ENCODE measurements at places on chromosomes 5 and 9. TPM values are rescaled to one million over a fixed set of nuclear protein-coding genes. Genes with fewer than 3 reads are reported as not detected.
A peak's percentile ranks its signal among the peaks of the same experiment; 100 is the strongest.

GRCh38 chr9:22203371-22204138 lies 194.4 kb upstream of the CDKN2B start:
- no peak for DNase-seq

DNA sequence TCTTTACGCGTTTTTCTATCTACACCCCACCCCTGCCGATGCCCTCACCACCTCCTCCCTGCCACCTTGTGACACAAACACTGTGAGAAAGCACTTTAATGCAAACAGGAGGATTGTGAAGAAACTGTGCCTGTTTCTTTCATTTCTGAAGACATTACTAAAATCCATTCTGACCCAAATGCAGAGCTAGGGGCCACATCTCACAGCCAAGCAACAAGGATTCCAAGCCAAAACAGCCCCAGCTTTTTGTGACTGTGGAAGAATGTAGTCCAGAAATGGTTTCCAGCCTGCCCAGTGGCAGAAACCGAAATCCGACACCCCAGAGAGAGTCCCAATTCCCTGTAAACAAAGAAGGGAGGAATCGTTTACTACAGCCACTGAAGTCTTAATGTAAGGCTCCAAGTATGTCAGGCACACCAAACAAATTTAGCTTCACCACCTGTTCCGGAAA lies 190.9 kb downstream of the TTC39B start:
- DNase-seq: no peak

DNA sequence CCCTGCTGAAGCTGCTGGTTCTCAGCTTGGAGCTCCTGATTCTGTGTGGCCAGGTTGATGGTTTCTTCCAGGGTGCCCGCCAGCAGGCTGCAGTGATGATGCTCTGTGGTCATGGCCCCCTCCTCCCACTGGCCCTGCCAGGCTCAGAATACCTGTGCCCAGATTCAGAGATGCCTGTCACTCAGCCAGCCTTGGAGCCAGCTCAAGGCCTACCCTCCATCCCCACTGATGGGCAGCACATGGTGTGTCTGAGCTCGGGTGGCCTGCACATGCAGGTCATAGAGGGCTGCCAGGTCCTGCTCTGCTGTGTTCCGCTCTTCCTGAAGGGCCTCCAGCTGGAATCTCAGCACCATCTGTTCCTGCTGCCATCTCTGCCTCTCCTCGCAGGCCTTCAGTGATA lies 5.4 kb downstream of the SLC35A4 start:
- DNase-seq: no peak

DNA sequence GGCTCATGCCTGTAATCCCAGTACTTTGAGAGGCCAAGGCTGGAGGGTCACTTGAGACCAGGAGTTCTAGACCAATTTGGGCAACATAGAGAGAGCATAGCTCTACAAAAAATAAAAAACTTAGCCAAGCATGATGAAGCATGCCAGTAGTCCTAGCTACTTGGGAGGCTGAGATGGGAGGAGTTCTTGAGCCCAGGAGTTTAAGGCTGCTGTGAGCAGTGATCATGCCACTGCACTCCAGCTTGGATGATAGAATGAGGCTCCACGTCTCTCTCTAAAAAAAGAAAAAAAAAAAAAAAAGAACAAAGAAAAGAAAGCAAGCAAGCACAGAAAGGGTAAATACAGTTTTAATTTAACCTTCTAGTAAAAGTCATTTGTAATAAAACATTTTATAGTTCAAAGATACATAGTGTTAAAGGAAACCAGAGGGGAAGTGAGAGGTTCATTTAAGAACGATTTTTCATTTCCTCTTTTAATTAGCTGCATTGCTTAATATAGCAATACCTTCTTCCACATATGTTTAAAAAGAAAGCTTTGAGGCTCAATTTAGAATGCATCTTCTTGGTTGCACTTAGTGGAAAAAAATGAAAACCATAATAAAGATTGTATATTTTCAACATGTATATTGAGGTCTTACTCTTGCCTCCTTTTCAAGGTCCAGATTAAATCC lies 14.9 kb downstream of the GAPT start:
- DNase-seq: no peak

GRCh38 chr9:88746029-88746742 lies 211.2 kb downstream of the NXNL2 start:
- peak; percentile 74 for DNase-seq

- DNase-seq: no peak
These were observed 292.6 kb upstream of the DAB2 start for GRCh38 chr5:39717176-39717897.

DNA sequence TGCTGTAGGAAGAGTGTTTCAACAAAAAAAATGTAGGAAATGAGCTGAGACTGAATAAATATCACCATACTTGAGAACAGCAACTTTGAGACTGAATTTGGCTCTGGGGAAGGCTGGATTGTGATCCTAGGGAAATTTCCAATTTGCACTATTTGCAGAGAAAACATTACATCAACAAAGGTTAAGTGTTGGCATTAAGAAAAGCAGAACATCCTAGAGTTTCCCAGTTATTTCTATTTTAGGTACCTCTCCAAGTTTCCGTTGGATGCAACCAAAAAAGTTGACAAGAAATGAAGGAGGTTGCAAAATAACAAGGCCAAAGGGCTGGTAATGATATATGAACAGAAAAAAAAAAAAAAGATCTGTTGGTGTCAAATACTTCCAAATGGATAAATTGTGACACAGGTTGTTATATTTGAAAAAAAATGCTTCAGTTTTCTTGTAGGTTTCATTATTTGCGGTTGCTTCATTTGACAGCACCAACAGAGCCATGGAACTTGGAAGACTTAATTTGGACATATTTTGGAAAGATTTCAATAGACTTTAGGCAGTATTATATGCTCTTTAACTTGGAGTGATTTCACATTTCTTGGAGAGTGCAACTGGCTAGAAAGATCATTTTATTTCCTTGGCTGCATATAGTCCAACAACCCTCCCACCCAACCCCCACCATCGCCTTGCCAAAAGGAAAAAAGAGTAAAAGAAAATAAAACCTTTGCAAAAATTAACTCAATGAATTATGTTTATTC lies 230.8 kb downstream of the ZNF608 start:
- no peak for DNase-seq

DNA sequence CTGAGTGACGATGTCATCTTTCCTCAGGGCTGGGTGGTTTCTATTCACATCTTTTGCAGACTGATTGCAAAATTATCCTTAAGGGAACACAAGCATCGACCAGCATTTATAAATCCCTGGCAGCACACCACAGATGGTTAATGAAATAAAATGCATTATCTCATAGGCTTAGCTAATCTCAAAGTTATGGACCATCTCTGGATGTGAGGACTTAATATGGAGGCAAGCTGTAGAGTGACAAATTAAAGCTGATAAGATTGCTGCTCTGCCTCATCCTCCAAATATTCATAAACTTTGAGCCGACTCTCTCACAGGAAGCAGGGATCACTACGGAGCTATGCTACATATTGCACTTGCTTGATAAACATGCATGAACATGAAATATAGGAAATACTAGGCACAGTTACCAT lies 663.2 kb upstream of the RGMB start:
- no peak for DNase-seq

GRCh38 chr5:77791356-77791755 lies 15.2 kb upstream of the TBCA start:
- DNase-seq: no peak

GRCh38 chr5:61910771-61911170 lies 395.2 kb upstream of the KIF2A start:
- no peak for DNase-seq

GRCh38 chr5:39691993-39692392 lies 267.2 kb upstream of the DAB2 start:
- no peak for DNase-seq

DNA sequence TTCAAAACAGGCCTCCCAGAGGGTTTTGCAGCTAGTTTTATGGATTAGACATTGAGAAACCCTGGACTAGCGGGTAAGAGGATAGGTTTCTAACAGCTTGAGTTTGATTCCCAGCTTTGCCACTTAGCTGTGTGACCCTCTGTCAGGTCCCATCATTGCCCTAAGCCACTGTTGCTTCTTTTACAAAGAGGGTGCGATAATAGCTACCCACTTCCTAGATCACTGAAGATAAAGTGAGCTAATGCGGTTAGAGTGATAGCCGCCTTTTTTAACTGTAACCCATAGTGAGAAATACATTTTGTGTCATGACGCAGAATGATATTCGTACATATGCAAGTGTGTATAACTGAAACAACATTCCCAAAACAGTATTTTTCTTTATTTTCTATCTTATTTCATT lies 40.3 kb downstream of the CSF1R start:
- no peak for DNase-seq

GRCh38 chr5:134090522-134090921 lies 24.0 kb upstream of the TCF7 start:
- no peak for DNase-seq

DNA sequence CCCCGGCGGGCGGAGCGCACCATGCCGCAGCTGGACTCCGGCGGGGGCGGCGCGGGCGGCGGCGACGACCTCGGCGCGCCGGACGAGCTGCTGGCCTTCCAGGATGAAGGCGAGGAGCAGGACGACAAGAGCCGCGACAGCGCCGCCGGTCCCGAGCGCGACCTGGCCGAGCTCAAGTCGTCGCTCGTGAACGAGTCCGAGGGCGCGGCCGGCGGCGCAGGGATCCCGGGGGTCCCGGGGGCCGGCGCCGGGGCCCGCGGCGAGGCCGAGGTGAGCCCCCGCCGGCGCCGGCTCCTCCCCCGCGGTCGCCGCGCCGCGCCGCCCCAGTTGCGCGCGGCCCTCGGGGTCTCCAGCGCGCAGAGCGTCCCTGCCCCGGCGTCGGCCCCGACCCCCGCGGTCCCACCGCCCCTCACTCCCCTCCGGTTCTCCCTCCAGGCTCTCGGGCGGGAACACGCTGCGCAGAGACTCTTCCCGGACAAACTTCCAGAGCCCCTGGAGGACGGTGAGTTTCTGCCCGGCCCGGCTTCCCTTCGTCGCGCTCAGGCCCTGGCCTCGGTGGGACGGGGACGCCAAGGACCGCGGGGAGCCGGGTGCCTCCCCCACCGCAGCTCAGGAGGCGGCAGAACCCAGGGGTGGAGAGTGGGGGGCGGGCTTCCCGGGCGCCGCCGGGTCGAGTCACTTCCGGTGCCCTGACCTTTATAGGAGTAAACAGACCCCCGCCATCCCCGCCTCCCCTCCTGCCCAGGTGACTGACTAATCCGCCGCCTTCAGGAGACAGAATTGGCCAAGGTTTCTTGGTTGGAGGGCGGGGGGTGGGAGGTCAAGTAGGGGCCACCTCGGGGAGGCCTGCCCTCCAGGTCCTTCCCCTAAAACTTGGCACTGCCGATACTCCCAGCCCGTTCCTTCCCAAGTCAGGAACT lies 665 bp downstream of the TCF7 start:
- DNase-seq: no peak

DNA sequence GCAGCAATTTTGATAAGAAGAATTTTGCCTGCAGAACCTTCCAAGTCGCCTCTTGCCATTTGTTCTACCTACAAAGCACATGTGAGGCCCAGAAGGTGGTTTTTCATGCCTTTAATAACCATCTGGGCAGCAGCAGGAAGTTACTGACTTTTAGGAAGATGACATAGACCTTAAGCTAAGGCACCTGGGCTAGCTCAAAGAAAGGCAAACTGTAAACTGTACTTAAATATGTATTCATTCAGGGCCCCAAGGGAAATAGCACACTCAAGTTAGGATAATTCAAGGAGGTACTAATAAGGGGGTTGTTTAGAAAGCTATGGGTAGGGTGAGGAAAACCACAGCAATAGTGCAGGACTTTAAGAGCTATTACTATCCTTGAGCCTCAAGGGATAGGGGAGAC lies 57.3 kb upstream of the HSPB3 start:
- no peak for DNase-seq

- no peak for DNase-seq
These were observed 166.3 kb downstream of the RORB start for GRCh38 chr9:74663439-74663838.

- DNase-seq: no peak
These were observed 265.3 kb downstream of the KCTD16 start for GRCh38 chr5:144436007-144436406.

DNA sequence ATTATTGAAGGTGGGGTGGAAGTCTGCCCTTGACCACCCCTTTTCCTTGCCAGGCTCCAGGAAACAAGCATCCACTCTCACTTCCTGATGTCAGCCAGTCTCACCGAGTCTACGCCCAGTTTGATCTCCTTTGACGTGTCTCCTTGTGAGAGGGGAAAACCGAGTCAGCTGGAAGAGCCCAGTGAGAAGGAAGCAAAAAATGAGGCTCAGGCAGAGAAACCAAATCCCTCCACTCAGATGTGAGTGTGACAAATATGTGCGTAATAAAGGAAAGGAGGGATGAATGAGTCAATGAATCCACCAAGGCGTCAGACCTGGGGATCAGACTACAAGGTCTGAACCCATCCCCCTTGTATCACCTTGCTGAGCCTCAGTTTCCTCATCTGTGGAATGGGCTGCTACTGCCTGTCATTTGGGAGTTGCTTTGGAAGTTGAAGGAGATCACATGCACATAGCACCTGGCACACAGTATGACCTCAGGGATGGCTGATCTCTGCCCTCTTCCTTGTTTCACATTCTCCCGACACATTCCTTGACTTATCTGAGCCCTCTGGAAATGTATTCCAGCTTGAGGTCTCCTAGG lies 61.3 kb upstream of the XPA start:
- no peak for DNase-seq

DNA sequence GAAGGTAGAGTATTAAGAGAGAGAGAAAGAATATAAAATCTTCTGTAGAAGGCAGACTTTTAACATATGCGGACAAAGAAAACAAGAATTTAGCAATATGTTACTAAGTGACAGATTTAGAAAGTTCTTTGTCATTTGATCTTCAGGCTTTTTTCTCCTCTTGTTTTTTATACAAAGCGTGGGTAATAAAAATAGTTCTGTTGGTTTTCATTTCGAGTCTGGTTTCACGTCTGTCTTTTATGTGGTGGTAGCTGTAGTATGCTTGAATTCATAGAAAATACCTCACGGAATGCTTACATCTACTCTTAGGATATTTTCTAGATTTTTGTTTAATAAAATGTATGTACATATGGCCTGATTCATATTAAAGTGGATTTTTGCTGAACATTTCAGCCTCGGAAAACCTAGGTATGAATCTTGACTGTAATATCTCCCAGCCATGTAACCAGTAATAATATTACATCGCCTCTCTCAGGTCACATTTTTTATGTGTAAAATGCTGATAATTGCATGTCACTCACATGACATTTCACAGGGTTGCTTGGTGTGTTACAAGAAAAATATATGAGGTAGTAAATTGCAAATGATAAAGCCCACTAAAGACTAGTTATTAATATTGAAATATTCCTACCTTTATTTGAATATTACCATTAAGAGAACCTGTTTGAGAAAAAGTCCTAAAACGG lies 72.5 kb upstream of the TAF11L2 start:
- no peak for DNase-seq

GRCh38 chr5:172694061-172694460 lies 53.0 kb downstream of the NEURL1B start:
- DNase-seq: no peak

- no peak for DNase-seq
These were observed 94.4 kb upstream of the IER5L start for GRCh38 chr9:129272348-129273025.

GRCh38 chr5:156819967-156820581 lies 30.0 kb upstream of the PPP1R2B start:
- DNase-seq: no peak

- DNase-seq: no peak
These were observed 55.8 kb downstream of the ANXA2R start for GRCh38 chr5:42984307-42984706.

- DNase-seq: peak; percentile 52
These were observed 213.6 kb upstream of the KCNN2 start for GRCh38 chr5:114148253-114148652.

Gene NUDT12
- 11.2 TPM for total RNA-seq

Gene PLPPR1
- total RNA-seq: not detected

Gene PCDHB9
- 0.71 TPM for total RNA-seq

Gene FBN2
- total RNA-seq: 31.9 TPM

Gene SPAAR
- not detected for total RNA-seq

Gene RFESD
- 0.21 TPM for total RNA-seq

Gene PCDHGA2
- 2.8 TPM for total RNA-seq

Gene ARID3C
- 0.48 TPM for total RNA-seq

Gene C8G
- total RNA-seq: not detected

Gene NFIB
- total RNA-seq: 3.3 TPM
